Caco-2 (cell line): ENCODE measurements at places on chromosomes 6 and 20. TPM values are rescaled to one million over a fixed set of nuclear protein-coding genes. Genes with fewer than 3 reads are reported as not detected.

DNA sequence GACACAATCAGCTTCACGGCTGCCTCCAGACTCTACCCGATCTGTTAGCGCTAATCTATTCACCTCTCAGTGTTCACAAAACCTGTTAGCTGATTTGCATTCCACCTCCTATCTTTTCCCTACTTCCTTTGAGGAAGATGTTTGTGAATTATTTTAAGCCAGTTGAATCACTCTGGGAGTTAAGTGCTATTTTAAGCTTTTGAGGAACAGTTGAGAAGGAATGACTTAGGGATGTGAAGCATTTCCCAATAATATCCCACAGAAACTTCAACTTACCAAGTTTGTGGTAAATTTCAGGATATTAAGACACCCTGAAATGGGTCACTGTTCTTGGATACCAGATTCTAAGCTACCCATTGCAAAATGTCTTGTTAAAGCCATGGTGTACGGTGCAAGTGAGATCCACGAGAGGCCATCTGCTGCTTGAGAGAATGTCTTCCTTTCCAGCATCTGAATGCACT, 145.2 kb upstream of the CITED2 start:
- H3K4me3 ChIP-seq, result no peak overlapping the region
- H3K36me3 ChIP-seq, result no peaks in the 10 kb centered on the region
- peaks cover 25% of the 10 kb centered on the region for H3K4me1 ChIP-seq
- H3K27ac ChIP-seq, result no peak overlapping the region
- no peak for DNase-seq

GRCh38 chr6:88585276-88585692, 378.1 kb downstream of the RNGTT start:
- DNase-seq, result no peak
- no peak overlapping the region for H3K27ac ChIP-seq
- no peaks in the 10 kb centered on the region for H3K27me3 ChIP-seq

DNA sequence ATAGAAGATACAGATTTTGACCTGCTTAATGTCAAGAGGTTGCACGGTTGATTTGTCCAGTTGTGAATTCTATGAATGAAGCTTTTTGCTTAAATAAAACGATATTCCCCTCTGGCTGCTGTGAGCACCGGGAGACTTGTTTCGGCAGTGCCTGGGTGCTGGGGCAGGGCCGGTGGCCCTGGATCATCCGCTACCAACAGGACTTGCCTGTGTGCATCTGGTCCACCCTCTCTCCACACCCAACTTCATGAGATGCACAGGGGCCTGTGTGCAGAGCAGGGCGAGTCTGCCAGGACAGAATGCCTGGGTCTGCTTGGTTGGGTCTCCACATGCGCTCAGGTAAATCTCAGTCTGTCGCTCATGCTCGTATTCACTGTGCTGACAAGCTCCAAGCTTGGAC, 65.5 kb downstream of the TSHZ2 start:
- DNase-seq, result no peak
- H3K27ac ChIP-seq, result no peak overlapping the region
- peaks cover 1% of the 10 kb centered on the region; the same call in 1 of the 2 replicates for H3K27me3 ChIP-seq
- H3K4me3 ChIP-seq, result no peak overlapping the region

- peak; percentile 94 for DNase-seq
- no peak within 1 kb of the TSS for H3K4me3 ChIP-seq
- H3K4me1 ChIP-seq, result peaks cover 30% of the 10 kb centered on the region
- no peaks in the 10 kb centered on the region for H3K36me3 ChIP-seq
- H3K27ac ChIP-seq, result peak within 1 kb of the TSS; percentile 23
- no peaks in the 10 kb centered on the region for H3K27me3 ChIP-seq
Measured at GRCh38 chr20:43558412-43559146, at the start of gene SGK2. SGK2 (plus strand) TSS chr20:43559027; CDS start chr20:43566496, 7,469 bp downstream.

- no peak overlapping the region for H3K4me3 ChIP-seq
- H3K27me3 ChIP-seq, result no peaks in the 10 kb centered on the region
- no peaks in the 10 kb centered on the region for H3K36me3 ChIP-seq
- no peak overlapping the region for H3K27ac ChIP-seq
Measured at GRCh38 chr6:146111881-146112450, 83.1 kb downstream of the GRM1 start.

GRCh38 chr6:14075095-14075503, 42.5 kb upstream of the CD83 start:
- 0 out of 2 replicates have a peak, but pooled peaks cover 3% of the 10 kb centered on the region for H3K4me1 ChIP-seq
- H3K27me3 ChIP-seq, result no peaks in the 10 kb centered on the region
- H3K27ac ChIP-seq, result no peak overlapping the region

GRCh38 chr6:89921197-89921596, 26.9 kb downstream of the GJA10 start:
- no peak for DNase-seq
- no peaks in the 10 kb centered on the region for H3K4me1 ChIP-seq
- no peaks in the 10 kb centered on the region for H3K27me3 ChIP-seq
- H3K36me3 ChIP-seq, result no peaks in the 10 kb centered on the region

DNA sequence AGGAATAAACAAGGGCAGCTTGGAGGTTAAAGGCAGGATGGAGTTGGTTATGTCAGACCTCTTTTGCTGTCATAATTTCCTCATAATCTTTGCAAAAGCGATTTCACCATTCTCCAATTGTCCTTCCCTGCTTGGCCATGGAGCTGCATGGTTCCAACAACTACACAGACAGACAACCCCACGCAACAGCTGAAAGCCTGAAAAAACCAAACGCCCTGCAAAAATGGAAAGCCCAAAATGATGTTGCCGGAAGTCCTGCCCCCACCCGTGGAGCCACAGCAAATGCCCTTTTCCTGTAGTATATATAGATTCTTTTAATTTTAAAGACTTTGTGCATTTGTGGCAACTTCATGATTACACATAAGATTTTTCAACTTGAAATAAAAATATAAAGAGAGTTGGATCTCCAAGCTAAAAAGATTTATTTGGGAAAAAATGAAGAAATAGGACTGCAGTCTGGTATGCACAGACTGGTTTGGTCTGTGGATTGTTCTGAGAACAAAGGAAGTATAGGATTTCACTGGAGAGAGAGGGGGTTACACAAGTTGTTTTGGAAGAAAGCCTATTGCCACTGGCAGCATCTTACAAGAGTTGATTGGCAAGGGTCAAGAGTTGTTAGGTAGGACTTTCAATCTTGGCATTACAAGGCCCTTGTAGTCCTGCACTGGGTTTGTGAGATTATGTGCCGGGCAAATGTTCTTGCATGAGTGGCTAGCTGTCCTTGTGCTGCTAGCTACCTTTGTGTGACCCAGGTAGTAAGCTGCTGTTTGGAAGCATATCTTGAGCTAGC, 190.0 kb downstream of the C6orf118 start:
- DNase-seq, result no peak
- H3K27ac ChIP-seq, result no peak overlapping the region
- H3K4me1 ChIP-seq, result no peaks in the 10 kb centered on the region
- H3K36me3 ChIP-seq, result no peaks in the 10 kb centered on the region
- H3K4me3 ChIP-seq, result no peak overlapping the region

- no peak overlapping the region for H3K4me3 ChIP-seq
- peak overlapping the region; percentile 10 for H3K27ac ChIP-seq
- H3K27me3 ChIP-seq, result no peaks in the 10 kb centered on the region
- no peak for DNase-seq
- H3K36me3 ChIP-seq, result no peaks in the 10 kb centered on the region
- peaks cover 29% of the 10 kb centered on the region for H3K4me1 ChIP-seq
Measured at GRCh38 chr6:112464901-112465665, 118.0 kb downstream of the RFPL4B start.

DNA sequence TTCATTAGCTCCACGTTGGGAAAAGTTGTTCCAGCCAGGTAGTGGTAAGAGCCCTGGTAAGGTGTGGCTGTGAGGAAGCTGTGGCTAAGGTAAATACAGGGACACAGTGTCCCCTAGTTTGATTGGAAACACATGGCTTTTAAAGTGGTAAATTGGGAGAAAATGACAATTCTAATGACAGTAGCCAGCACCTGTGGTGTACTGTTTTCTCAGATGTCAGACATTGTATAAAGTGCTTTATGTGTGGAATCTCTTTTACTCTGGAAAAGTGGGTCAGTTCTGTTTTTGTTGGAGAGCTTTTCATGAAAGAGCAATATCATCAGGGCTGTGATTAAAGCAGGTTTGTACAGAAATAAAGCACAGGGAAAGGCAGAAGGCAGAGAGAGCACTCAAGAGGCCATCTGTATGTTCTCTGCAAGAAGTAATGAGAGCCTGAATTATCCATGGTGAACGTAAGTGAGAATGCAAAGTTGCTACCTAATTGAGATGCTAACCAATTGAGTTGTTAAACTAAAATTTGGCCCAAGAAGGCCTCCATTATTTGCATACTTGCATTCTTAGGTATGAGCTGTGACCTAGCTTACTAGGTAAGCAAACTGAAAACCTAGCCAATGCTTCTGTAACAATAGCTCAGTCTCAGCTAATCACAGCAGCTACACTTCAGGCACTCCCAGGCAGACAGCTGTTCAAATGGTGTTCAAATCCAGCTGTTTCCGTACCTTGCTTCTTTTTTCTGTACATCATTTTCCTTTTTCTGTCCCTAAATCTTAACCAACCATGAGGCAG, 28.2 kb downstream of the MRAP2 start:
- no peaks in the 10 kb centered on the region for H3K36me3 ChIP-seq
- H3K4me3 ChIP-seq, result no peak overlapping the region
- no peak overlapping the region for H3K27ac ChIP-seq
- no peaks in the 10 kb centered on the region for H3K27me3 ChIP-seq

DNA sequence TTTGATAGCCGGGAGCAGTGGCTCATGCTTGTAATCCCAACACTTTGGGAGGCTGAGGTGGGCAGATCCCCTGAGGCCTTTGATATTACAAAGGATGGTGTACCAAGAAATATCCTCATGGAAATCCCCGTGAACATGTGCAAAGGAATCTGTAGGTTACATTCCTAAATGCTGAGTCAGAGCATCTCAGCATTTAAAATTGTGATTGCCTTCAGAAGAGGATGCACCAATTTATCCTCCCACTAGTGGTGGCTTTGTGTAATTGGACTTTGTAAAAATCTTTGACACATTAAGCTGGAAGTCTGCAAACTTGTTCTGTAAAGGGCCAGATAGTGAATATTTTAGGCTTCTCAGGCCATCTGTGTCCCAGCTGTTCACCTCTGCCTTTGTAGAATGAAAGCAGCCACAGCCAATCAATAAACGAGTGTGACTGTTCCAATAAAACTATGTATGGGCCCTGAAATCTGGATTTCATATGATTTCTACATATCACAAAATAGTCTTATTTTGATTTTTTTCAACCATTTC, 11.8 kb downstream of the TMEM14B start:
- peaks cover 4% of the 10 kb centered on the region; the same call in 1 of the 2 replicates for H3K4me1 ChIP-seq
- peak; percentile 68 for DNase-seq

DNA sequence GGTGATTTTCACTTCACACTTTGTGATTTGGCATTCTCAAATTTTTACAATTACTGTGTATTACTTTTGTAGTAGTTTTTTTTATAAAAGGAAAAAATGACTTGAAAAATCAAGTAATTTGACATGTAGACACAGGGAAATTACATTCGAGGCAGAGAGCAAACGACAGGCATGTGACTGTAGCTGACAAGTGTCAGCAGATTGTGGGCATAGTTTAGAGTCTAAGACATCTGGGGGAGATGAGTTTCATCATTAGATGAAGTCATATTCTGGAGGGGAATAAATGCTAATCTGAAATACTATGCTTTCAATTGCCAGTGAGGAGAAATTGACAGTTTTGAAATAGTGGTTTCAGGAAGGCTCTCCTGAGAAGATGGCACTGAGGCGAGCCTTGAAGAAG, 126.0 kb downstream of the MTHFD1L start:
- H3K4me3 ChIP-seq, result no peak overlapping the region
- H3K36me3 ChIP-seq, result no peaks in the 10 kb centered on the region
- H3K27me3 ChIP-seq, result no peaks in the 10 kb centered on the region
- no peaks in the 10 kb centered on the region for H3K4me1 ChIP-seq
- DNase-seq, result no peak
- no peak overlapping the region for H3K27ac ChIP-seq

- no peak overlapping the region for H3K4me3 ChIP-seq
- no peak for DNase-seq
- no peaks in the 10 kb centered on the region for H3K27me3 ChIP-seq
- H3K4me1 ChIP-seq, result no peaks in the 10 kb centered on the region
Measured at GRCh38 chr6:44951253-44951747, 376.8 kb upstream of the RUNX2 start.

GRCh38 chr6:147381712-147382111, 126.8 kb upstream of the SAMD5 start:
- H3K4me3 ChIP-seq, result no peak overlapping the region
- no peaks in the 10 kb centered on the region for H3K36me3 ChIP-seq
- H3K4me1 ChIP-seq, result no peaks in the 10 kb centered on the region
- no peak for DNase-seq
- H3K27ac ChIP-seq, result no peak overlapping the region

DNA sequence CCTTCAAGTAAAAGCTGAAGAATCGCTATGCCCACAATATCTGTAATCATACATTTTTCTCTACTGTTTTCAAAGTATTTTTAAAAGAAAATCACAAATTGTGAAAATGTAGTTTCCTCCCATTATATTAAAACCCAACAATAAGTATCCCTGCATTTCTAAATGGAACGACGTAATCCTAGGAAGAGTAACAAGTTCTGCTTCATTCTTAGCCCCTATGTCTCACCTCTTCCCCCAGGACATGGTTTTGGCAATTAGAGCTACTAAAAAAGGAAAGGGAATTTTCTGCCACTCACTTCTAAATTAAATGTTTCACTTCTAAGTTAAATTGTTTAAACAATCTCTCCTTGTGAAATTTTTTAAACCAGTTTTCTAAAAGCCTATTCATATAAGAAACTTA, 47.4 kb downstream of the TBPL1 start:
- H3K36me3 ChIP-seq, result no peaks in the 10 kb centered on the region
- DNase-seq, result no peak
- H3K4me3 ChIP-seq, result no peak overlapping the region
- peaks cover 7% of the 10 kb centered on the region; the same call in 1 of the 2 replicates for H3K4me1 ChIP-seq
- H3K27ac ChIP-seq, result no peak overlapping the region

- no peak overlapping the region for H3K27ac ChIP-seq
- H3K36me3 ChIP-seq, result no peaks in the 10 kb centered on the region
- no peaks in the 10 kb centered on the region for H3K27me3 ChIP-seq
- no peak for DNase-seq
- H3K4me1 ChIP-seq, result peaks cover 13% of the 10 kb centered on the region
Measured at GRCh38 chr20:7693761-7694160, 246.5 kb downstream of the HAO1 start.

GRCh38 chr6:43242908-43243663, at the start of gene TTBK1:
TTBK1 (plus strand) TSS chr6:43243481; CDS start chr6:43246661, 3,180 bp downstream.
- H3K27ac ChIP-seq, result no peak within 1 kb of the TSS
- H3K4me3 ChIP-seq, result no peak within 1 kb of the TSS
- DNase-seq, result no peak
- peaks cover 9% of the 10 kb centered on the region; the same call in 1 of the 2 replicates for H3K4me1 ChIP-seq
- no peaks in the 10 kb centered on the region; the same call in 1 of the 2 replicates for H3K27me3 ChIP-seq

The SIRPB1 gene
- total RNA-seq, result not detected in 2 replicates

The DNMT3B gene
- total RNA-seq, result 95.5 and 105 TPM in 2 replicates

The WFDC10A gene
- not detected in 2 replicates for total RNA-seq

The ULBP2 gene
- total RNA-seq, result 4.8 and 4.9 TPM in 2 replicates

The DPPA5 gene
- total RNA-seq, result not detected in 2 replicates
